Coronary artery (tissue), 2 donors: ENCODE measurements at places on chromosomes 7 and 10.

- DNase-seq: peak; percentile 87
Measured at GRCh38 chr7:100604028-100604975, 2.1 kb downstream of the PCOLCE start.

DNA sequence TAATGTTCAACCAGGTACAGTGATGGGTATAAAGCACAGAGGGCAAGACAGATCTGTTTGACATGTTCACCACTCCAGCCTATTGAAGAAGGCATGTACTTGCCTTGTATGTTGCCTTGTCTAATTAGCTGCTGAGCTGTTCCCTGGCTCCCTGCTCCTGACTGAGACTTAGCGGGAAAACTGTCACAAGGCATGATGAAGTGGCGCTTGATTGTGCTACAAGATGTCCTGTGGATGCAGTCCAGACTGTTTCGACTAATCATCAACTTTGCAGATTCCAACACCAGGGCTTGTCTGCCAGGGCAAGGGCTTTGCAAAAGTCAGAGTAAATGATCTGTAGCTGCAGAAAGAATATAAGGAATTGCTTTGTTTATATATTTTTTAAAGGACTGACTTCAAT, 136.2 kb upstream of the NRBF2 start:
- no peak for DNase-seq

- no peak for DNase-seq
Measured at GRCh38 chr10:29035721-29036120, 253.1 kb upstream of the LYZL1 start.

GRCh38 chr10:11936389-11937152, 106.0 kb downstream of the UPF2 start:
- DNase-seq: no peak

DNA sequence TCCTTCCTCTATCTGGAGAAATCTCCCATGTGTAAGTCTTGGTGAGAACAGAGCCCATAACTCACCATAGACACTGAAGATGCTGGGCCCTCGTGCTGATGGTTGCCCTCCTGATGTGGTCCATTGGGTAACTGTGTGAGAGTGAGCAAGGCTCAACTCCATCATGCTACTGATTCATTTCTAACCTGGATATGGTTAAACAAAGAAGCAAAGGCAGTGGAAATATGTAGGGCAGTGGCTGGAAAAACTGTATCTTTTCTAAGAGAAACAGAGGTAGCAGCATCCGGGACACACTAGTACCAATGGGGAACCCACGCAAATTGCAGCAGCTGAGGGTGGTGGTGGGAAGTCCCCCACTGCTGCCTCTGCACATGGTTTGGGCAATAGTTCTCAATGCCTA, 221.7 kb downstream of the KLF6 start:
- no peak for DNase-seq

- DNase-seq: no peak
Measured at GRCh38 chr10:106267591-106267990, 896.9 kb downstream of the SORCS1 start.

DNA sequence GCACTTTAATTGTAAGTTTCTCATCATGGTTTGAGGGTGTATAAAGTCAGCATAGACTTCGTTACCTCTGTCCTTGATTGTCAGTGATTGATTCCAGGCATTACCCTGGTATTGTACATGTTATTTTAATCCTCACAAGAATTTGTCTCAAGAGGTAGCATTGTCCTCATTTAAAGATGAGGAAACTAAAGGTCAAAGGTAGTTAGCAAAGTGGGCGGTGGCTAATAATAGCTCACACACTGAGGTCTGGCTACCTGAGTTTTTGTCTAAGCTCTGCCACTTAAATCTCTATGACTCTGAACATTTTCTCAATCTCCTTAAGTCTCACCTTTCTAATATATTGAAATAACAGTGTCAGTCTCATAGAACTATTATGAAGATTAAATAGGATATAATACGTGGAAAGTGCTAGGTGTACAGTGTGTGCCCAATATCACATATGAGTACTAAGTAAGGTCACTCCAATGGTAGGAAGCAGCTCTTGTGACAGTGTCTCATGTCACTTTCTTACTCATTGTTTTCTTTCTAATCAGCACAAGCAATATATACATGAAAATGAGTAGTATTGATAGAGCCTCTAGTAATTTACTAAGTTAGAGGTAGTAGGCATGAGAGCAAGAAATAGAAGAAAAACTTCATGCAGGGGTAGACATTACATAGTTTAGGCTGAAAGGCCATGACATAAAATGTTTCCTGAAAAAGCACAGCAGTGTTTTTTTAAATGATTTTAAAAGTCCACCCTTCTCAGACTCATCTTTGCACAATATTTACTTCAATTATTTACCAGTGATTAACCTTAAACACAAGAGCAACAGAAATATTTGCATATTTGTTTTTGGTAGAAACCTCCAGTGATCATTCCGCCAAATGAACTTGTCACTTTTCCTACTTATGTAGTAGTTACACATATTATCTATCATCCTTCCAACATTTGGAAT, 21.0 kb downstream of the AHR start:
- DNase-seq: no peak

DNA sequence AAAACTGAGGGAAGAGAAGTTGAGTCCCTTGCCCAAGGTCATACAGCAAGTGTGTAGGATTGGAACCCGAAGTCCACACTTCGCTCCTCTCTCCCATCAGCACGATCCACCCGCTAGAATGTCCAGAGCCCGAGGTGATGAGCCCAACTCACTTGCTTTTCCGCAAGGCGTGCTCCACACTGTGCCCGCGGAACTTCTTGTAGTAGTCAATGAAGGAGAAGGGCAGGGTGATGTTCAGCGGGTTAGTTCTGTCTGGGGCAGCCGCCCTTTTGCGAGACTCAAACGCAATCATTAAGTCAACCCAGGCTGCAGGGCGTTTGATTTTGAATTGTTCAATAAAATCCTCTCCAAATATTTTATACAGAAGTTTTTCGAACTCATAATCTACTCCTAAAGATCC, 58.6 kb downstream of the PNLIPRP2 start:
- DNase-seq: no peak

DNA sequence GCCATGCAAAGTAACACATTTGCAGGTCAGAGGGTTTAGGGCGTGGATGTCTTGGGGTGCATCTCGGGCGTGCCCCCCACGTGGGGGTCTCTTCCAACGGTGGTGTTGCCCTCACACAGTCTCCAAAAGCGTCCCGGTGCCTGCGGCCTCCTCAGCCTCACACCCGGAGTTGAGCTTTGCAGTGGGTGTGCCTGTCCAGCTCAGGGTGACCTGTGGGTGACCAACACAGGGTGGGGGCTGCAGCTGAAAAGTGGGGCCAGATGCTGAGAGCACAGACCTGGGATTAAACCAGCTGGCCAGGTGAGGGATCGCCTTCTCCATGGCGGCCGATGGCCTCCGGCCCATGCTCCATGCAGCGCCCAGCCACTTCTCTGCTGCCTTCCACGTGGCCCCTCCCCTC, 63.1 kb downstream of the PWWP2B start:
- DNase-seq: no peak

DNA sequence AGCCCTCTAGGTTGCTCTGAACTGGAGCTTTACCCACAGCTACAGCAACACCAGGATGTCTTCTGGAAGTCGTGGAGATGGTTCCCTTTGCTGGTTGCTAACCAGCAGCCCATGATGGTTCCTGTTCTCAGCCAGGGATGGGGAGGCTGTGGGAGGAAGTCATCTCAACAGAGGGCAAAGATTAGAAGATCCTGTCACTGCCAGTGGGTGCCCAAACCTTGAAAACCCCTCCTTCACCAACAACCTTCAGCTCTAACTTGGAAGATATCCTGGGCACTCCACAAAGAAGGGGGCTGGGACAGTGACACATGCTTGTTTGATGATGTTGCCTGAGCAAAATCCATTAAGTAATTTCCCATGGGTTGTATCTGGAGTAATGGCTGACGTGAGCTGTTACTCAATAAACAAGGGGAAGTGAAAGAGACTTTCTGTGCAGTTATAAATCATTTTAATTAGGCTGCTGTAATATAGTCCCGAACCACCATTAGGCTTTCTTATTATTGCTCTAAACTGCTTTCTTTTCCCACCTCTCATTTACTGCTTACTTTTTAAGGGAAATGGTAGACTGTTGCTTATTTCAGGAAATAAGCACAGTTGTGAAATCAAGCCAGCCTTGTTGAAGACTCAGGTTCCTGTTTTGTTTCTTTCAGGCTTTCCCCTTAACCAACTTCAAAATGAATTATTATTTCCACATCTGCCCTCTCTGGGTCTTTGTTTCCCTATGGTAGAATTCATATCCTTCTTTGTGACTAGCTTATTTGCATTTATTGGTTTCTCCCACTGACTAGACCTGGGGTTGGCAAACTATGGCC, 124.8 kb downstream of the PPP1R17 start:
- no peak for DNase-seq

GRCh38 chr10:119650062-119650461, 1.1 kb upstream of the BAG3 start:
- DNase-seq: no peak

DNA sequence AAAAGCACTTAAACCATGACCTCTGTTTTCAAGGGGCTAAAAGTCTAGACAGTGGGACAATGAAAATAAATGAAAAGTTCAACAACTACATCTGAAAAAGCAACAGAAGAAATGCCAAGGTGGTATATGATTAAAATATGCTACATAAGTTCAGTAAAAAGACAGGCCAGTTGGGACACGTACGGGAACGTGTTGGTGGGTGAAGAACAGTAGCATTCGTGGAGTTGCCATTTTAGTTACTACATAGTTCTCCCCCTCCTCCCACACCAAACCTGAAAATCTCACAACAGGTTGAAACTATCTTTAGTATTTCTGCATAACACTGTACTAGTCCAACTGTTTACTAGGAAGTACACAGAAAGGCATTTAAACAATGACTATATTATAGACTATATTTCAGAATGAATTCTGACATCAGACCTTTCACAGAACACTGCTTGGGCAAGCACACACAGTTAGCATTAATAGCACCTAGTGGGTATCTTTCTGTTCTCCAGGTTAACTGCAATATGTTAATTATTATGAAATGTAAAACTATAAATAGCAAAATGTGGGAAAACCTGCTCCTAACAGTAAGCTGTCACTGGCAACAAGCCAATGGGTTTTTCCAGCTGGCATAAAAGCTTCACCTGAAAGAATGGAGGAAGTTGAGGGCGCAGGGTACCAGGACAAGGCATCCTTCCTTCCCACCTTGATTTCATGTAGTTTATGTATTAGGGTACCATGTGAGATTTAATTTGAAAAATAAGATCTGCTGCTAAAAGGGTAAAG, 135.0 kb downstream of the STRA8 start:
- no peak for DNase-seq

- DNase-seq: no peak
Measured at GRCh38 chr7:6350433-6351058, 78.1 kb upstream of the CYTH3 start.

DNA sequence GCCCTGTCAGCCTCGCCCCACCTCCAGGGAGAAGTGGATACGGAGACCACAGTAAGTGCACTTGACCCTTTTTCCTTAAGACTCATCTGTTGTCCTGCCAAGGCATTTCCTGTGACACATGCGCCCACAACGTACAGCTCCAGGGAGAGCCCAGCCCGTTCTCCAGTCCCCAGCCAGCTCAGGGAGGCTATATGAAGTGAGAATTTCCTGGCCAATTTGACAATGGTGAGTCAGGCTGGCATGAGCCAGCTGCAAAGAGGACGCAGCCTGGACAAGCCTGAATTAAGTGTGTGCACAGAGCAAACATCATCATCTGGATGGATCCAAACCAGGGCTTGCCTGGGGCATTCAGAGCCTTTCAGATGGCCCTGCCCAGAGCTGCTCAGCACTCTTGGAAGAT, 244.8 kb downstream of the KCNMA1 start:
- no peak for DNase-seq

DNA sequence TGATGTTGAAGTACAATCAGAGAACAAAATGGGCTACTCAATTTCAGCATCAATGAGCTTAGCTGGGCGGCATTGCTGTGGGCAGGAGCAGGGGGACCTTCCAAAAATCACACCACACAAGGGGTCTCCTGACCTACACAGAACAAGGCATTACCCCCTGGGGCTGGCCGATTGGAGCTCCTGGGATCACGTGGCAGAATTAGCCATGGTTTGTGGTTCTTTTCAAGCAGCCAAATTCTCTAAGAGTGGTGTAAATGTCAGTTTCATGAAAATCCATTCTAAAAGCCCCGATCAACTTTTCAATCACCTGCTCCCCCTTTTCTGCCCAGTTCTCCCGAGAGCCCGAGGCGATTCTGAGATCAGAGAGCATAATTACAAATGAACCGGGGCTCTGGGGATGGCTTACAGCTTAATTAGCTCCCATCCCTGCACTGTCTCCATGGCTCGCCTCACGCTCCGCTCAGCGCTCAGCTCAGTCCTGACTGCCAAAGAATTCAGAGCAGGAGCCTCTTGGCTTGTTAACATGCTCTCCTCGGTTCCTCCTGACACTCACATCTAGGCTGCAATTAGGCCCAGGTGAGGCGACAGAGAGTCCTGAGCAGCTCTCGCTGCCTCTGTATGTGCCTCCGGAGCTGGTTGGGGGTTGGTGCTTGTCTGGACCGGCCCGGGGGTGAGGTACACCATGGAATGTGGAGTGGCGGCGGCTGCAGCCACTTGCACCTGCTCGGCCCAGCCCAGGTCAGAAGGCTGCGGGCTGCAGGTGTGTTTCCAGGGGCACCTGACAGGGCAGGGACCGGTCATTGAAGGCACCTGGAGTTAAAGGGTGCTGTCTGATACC, 111.8 kb downstream of the WDR11 start:
- DNase-seq: peak; percentile 60

DNA sequence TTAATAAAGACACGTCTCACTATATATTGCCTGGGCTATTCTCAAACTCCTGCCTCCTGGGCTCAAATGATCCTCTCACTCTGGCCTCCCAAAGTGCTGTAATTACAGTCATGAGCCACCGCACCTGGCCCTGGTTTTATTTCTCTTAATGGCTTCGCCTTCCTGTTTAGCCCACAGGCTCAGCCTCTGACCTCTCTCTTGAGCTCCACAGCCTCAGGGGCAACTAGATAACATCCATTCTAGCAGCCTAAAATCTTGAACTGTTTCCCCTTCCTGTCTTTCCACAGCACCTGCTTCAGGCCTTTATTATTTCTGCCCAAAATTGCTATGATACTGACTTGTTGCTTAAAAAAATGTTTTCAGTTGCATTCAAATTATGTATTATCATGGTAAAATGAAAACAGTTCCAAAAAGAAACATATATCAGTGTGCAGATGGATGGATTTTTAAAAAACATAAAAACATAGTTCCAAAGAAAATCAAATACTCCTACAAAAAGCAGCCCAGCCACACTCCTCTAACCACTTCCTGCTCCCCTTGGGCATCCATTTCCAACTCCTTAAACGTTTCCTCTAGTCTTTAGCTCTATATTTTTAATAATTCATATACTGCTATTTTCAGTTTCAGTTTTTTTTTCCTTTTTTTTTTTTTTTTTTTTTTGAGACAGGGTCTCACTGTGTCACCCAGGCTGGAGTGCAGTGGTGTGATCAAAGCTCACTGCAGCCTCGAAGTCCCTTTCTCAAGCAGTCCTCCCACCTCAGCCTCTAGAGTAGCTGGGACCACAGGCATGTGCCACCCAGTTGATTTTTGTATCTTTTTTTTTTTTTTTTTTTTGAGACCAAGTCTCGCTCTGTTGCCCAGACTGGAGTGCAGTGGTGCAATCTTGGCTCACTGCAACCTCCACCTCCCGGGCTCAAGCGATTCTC, 5.1 kb upstream of the BAZ1B start:
- DNase-seq: no peak

- DNase-seq: no peak
Measured at GRCh38 chr10:92880917-92881316, 32.6 kb downstream of the EXOC6 start.
